ENCODE measurements at places on chromosomes 11 and 22.

DNA sequence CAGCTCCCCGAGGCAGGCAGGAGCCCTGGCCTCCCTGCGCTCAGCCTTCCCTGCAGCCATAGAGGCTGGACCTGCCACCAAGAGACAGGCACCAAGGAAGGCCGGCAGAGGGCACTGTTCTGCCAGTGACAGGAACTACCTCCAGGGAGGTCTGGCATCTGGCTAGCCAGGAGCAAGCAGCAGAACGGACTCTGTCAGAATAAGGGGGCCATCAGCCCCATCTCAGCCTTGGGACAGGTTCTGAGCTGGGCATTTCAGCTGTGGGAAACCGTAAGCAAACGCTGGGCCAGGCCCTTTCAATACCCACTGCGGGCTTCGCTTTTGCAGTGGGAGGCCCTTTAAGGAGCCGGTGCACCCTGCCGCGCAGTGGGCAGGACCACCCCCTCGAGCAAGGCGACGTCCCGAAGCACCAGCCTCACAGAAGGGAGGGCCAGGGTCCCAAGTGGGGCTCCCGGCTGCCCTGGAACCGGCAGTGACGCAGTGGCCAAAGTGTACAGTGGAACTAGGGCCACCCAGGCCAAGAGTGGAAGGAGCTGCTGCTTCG, 18.2 kb downstream of the IFT27 start:
- DNase-seq, result peak; percentile 72

DNA sequence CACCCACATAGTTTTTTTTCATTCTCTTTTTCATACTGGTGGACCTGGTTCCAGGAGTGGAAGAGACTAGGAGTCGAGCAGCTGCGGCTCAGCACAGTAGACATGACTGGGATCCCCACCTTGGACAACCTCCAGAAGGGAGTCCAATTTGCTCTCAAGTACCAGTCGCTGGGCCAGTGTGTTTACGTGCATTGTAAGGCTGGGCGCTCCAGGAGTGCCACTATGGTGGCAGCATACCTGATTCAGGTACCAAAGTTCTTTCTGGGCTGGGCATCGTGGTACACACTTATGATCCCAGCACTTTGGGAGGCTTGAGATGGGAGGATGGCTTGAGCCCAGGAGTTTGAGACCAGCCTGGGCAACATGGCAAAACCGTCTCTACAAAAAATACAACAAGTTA, 4.2 kb downstream of the PTPMT1 start:
- no peak for DNase-seq

DNA sequence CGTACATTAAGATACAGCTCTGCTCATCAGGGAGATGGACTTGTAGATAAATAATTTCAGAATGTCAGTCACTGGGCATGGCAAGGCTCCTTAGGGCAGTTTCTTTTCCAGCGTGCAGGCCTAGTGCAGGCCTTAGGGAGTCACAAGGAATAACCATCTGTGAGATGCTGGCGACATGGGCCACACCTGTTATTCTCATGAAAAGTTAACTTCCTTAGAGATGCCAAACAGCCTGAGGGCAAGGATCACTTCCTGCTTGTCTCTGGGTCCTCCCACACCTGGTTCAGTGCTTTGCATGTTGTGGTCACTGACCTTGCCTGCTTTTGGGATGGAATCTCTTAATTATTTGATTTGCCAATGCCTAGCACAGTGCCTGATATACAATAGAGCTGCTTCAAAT, 70.6 kb downstream of the ST3GAL4 start:
- no peak for DNase-seq

DNA sequence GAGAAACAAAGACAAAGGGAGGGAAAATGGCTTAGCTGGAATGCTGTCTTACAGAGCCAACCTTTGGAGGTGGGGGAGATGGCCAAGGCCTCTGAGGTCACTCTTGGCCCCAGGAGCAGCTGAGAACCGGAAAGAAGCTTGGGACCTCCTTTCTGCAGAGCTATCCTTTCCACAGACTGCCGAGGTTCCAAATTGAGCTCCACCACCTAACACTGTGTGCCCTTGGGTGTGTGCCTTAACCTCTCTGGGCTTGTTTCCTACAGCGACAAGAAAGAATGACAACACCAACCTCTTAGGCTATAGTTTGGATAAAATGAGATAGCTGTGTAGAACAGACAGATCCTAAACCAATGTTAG, 23.2 kb downstream of the RTN4RL2 start:
- no peak for DNase-seq

- DNase-seq, result no peak
Measured at GRCh38 chr11:106061954-106062949, 14.9 kb downstream of the KBTBD3 start.

- no peak for DNase-seq
Measured at GRCh38 chr22:17540481-17540880, 22.8 kb upstream of the SLC25A18 start.

- DNase-seq, result no peak
Measured at GRCh38 chr11:100830274-100830673, 143.2 kb downstream of the ARHGAP42 start.

GRCh38 chr22:17486313-17486712, 77.0 kb upstream of the SLC25A18 start:
- no peak for DNase-seq

- DNase-seq, result no peak
Measured at GRCh38 chr11:92308366-92308765, 83.7 kb downstream of the FAT3 start.

- DNase-seq, result no peak
Measured at GRCh38 chr11:2519517-2519861, 74.7 kb downstream of the KCNQ1 start.

DNA sequence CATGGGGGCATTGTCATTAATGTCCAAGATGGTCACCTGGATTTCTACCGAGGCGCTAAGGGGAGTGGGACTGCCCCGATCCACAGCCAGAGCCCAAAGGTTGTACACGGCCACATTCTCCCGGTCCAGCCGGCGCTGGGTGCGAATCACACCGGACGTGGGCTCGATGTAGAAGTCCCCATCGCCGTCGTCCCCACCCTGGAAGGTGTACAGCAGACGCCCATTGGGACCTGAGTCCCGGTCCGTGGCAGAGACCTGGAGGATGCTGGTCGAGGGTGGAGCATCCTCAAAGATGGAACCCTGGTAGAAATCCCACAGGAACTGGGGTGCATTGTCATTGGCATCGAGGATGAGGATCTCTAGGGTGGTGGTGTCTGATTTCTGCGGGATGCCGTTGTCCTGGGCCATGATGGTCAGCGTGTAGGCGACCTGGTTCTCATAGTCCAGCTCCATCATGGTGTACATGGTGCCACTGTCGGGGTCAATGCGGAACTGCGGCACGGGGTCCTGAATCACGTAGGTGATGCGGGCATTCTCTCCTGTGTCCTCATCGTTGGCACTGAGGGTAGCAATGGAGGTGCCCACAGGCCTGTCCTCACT, 3.1 kb downstream of the CELSR1 start:
- no peak for DNase-seq
